Ascending aorta (tissue), 2 donors: ENCODE measurements at places on chromosomes 3 and 15. TPM values are rescaled to one million over a fixed set of nuclear protein-coding genes. Genes with fewer than 3 reads are reported as not detected.

Gene GPR27
- 2.4 TPM for total RNA-seq

Gene CLDN18
- total RNA-seq = 0.11 TPM

Gene TNNC1
- total RNA-seq = 68.6 TPM

Gene EAF1
- total RNA-seq = 5.2 TPM

Gene SLCO3A1
- 53.2 TPM for total RNA-seq

Gene ARHGAP31
- total RNA-seq = 31.4 TPM
